ACHN (cell line): ENCODE measurements at places on chromosomes 5 and 9.

DNA sequence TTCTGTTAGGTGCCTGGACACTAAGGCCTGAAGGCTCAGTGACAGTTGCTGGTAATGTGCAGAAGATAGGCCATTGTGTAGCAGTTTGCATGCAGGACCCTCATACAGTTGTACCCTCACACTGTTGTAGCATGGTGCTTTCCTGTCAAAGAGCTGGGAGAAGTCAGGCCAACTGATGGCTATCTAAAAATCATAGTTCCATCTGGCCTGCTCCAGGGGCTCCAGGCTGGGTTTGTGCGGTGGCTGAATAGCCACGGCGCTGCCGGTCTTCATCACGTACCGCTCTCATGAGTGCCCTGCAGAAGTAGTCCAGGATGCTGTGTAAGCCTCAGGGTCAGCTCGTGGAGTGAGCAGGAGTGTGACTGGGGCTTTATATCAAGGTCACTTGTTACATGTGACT is 12.2 kb downstream of the SECISBP2 start:
- DNase-seq: no peak

- DNase-seq: no peak
These were observed 15.6 kb upstream of the IL12B start for GRCh38 chr5:159345861-159346260.

- no peak for DNase-seq
These were observed 5.1 kb downstream of the ITGA2 start for GRCh38 chr5:52994266-52994665.

GRCh38 chr5:26763215-26763614 is 275.2 kb downstream of the CDH9 start:
- no peak for DNase-seq

- DNase-seq: no peak
These were observed 1.8 kb downstream of the CTXN3 start for GRCh38 chr5:127650649-127651048.

DNA sequence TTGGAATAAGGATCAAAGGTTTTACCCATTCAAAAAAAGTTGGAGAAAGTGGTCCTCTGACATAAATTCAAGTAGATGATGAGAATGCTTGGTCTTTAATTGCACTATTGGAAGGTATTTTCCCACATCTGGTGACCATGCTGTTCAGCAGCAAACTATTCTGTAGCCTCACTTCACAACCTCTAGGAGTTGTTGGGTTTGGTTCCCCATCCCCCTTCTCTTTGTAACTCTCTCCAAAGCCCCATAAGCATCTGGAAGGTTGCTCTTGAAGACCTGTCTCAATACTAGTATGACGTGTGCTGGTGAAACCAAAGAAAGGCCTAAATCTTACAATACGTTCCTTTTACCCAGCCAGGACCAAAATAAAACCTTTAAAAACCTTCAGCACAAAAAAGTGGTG is 8.5 kb downstream of the RGMB start:
- DNase-seq: no peak

- no peak for DNase-seq
These were observed 61.8 kb upstream of the PLEKHG4B start for GRCh38 chr5:30131-30530.

DNA sequence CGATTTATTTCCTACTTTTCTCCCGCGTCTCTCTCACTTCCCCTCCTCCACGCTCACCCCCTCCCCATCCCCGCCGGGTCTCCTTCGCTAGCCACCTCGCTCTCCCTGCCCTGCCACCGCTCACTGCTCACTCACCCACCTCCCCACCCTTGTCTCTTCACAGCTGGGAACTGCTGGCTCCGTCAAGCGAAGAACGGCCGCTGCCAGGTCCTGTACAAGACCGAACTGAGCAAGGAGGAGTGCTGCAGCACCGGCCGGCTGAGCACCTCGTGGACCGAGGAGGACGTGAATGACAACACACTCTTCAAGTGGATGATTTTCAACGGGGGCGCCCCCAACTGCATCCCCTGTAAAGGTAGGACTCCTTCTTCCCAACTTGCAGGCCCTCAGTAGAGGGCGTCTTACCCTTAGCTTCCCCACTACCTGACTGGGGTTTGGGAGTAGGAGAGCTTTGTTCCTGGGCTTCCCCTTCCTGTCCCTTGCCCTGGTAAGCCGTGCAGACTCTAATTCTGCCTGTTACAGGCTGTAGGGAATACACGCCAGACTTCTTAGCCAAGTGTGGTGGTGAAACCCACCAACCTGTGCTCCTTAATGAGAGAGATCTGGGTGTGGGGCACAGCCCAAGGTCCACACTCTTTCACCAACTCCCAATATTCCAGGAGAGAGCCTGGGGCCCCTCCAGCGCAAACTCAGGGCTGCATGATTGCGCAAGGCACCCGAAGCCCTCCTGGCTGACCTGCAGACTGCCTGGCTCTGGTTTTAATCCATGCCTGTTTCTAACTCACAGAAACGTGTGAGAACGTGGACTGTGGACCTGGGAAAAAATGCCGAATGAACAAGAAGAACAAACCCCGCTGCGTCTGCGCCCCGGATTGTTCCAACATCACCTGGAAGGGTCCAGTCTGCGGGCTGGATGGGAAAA is 2.5 kb downstream of the FST start:
- no peak for DNase-seq

DNA sequence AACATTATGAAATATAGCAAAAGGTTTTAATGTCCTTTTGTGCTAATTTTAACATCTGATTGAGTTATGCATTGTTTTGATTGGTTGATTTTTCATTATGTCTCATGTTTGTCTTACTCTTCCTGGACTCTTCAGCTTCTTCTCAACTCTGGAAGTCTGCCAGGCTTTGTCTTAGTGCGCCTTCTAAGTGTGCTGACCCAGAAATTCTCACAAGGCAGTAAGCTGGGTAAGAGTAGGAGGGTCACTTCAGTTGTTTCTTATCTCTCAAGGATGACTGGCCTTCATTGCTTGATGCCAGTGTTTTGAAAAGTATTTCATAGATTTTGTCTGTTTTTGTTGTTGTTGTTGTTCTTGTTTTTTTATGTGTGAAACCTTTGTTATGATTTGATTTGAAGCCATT is 59.2 kb downstream of the RIC1 start:
- DNase-seq: no peak

GRCh38 chr9:101618698-101619097 is 23.9 kb upstream of the PPP3R2 start:
- DNase-seq: no peak

DNA sequence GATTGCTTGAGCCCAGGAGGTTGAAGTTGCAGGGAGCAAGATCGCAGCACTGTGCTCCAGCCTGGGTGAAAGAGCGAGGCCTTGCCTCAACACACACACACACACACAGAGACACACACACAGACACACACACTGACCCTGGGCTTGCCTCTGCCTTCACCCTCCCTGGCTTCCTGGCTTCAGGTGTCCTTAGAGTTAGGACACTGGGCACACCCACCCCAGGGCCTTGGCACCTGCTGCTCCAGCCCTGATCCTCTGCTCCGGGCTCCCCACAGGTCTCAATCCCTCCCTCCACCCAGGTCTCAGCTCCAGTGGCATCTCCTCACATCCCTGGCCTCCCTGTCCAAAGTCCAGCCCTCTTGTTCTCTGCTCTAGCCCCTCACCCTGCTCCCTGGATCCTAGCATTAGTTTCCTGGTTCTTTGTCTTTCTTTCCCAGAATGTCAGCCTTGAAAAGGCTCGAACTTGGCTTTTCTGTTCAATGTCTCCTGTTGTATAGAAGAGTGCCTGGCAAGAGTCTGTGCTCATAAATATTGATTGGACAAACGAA is 212.9 kb downstream of the C9orf50 start:
- DNase-seq: no peak

GRCh38 chr5:90326995-90327394 is 82.6 kb downstream of the CETN3 start:
- no peak for DNase-seq

DNA sequence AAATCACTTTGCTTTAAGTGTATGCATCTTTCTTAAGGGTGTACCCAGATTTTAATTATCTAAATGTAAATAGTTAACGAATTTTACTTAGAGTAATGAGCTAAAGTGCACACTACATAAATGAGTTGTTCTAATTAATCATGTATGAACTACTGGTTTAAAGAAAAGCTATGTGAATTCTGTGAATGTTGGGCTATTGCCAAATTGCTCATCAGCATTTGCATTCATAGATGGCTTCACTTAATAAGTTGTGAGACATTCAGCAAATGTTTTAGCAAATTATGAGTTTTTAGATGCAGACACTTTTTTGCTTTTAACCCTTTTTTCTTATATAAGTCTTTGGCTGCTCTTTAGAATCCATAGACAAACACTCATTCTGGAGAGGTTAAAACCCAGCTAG is 175.7 kb downstream of the PBX3 start:
- no peak for DNase-seq

GRCh38 chr9:5025416-5025815 is 40.3 kb downstream of the JAK2 start:
- no peak for DNase-seq
